Osteoblast (primary cell): ENCODE measurements at places on chromosomes 6 and 20. TPM values are rescaled to one million over a fixed set of nuclear protein-coding genes. Genes with fewer than 3 reads are reported as not detected.
A peak's percentile ranks its signal among the peaks of the same experiment; 100 is the strongest.

PRSS35 gene
- total RNA-seq = 1.1 and 1.5 TPM in 2 replicates

KHDRBS2 gene
- total RNA-seq = not detected in 2 replicates

TFEB gene
- 5.1 and 5.6 TPM in 2 replicates for total RNA-seq

CASS4 gene
- under 0.01 TPM in 2 replicates for total RNA-seq

BMP2 gene
- 1.8 TPM in 2 replicates for total RNA-seq

- no peak overlapping the region for H3K4me3 ChIP-seq
- no peak overlapping the region for H3K27ac ChIP-seq
- H3K36me3 ChIP-seq = no peaks in the 10 kb centered on the region
- no peak for DNase-seq
Observed at GRCh38 chr6:161341638-161342037, 67.8 kb upstream of the AGPAT4 start.

DNA sequence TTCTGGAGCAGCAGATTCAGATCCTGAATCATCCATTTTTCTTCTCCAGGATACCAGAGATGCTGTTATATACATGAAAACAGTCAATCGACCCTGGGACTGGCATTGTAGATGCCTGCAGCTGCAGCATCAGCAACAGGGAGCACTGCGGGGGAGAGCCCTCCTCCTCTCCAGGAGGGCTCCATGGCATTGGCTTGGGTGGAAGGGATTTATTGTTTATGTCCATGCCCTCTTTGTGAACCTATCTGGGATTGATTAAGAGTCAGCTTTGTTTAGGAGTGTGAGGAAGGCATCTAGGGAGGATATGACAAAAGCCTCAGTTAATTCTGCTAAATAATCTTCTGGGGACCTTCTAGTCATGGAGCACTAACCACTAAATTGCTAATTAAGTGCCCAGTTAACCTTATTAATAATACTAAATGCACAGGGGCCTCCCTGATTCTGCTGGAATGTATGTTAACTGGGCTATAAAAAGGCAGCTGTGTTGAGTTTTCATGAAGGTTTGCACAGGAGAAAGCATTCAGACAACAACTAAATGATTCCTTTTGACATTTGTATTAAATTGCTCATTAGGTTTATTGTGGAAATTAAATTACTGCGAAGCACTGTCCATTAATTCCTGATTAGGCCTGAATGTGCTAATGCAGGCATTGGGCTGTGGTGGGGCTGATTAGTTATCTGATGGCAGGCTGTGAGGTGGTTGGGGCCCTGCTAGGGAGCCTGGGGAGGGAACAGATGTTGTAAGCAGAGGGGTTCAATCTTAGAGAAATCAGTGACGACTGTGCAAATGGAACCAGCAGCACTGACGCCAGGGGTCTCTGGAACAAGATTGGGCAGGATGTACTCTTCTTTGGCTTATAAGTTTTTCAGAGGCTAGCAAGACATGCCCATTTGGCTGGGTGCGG, 57.6 kb downstream of the IMPG1 start:
- H3K27me3 ChIP-seq = no peaks in the 10 kb centered on the region
- no peak overlapping the region for H3K4me3 ChIP-seq
- no peak overlapping the region for H3K27ac ChIP-seq
- H3K36me3 ChIP-seq = no peaks in the 10 kb centered on the region
- no peaks in the 10 kb centered on the region for H3K4me1 ChIP-seq
- no peak for DNase-seq

GRCh38 chr20:22159276-22159675, 425.1 kb downstream of the FOXA2 start:
- no peak overlapping the region for H3K27ac ChIP-seq
- H3K4me1 ChIP-seq = no peaks in the 10 kb centered on the region
- H3K4me3 ChIP-seq = no peak overlapping the region
- DNase-seq = no peak

DNA sequence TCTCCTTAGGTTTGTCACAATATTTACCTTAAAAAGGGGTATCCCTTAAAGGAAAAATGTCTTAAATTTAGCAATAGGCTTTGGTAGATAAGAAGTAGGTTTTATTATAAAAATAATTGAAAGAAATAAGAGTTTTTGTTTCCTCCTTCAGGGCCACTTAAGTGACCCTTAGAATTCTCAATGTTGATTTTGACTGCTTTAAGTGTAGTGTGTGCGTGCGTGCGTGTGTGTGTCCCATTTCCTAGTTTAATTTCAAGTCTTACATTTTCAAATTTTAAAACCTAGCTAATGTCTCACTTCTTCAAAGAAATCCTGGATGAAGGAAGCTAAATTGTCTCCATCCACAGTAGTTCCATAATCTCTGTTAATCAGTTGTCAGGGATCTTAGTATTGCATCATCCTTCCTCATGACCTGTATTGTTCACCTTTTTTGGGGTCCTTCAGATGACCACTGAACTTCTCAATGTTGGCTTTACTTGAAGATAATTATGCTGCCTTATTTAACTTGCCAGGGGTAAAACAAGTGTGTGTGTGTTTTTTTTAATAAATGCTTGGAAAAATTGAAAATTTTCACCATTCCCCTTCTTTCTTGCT, 50.7 kb upstream of the TFB1M start:
- DNase-seq = no peak
- H3K27me3 ChIP-seq = no peaks in the 10 kb centered on the region
- H3K4me3 ChIP-seq = no peak overlapping the region
- no peak overlapping the region for H3K27ac ChIP-seq

DNA sequence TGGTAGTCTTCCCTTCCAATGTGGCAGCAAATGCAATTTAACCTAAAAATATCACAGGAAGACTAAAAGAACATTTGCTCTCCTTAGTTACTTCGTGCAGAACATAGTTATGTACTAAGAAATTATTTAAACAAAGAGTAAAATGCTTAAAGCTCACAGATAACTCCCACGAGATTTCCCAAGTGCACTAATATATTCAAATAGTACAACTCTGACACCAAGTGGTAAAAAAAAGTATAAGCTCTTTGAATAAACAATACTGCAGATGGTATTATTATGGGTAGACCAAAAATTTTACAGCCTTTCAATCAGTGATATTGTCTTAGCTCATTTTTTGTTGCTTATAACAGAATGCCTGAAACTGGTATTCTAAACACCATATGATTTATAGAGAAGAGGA, 52.8 kb upstream of the FILIP1 start:
- H3K27me3 ChIP-seq = no peaks in the 10 kb centered on the region
- no peak overlapping the region for H3K27ac ChIP-seq
- no peaks in the 10 kb centered on the region for H3K4me1 ChIP-seq
- no peak overlapping the region for H3K4me3 ChIP-seq

- no peaks in the 10 kb centered on the region for H3K36me3 ChIP-seq
- no peaks in the 10 kb centered on the region for H3K27me3 ChIP-seq
- H3K27ac ChIP-seq = no peak overlapping the region
- peaks cover 11% of the 10 kb centered on the region for H3K4me1 ChIP-seq
- DNase-seq = peak; percentile 8
Observed at GRCh38 chr20:41587523-41587922, 30.7 kb downstream of the CHD6 start.

DNA sequence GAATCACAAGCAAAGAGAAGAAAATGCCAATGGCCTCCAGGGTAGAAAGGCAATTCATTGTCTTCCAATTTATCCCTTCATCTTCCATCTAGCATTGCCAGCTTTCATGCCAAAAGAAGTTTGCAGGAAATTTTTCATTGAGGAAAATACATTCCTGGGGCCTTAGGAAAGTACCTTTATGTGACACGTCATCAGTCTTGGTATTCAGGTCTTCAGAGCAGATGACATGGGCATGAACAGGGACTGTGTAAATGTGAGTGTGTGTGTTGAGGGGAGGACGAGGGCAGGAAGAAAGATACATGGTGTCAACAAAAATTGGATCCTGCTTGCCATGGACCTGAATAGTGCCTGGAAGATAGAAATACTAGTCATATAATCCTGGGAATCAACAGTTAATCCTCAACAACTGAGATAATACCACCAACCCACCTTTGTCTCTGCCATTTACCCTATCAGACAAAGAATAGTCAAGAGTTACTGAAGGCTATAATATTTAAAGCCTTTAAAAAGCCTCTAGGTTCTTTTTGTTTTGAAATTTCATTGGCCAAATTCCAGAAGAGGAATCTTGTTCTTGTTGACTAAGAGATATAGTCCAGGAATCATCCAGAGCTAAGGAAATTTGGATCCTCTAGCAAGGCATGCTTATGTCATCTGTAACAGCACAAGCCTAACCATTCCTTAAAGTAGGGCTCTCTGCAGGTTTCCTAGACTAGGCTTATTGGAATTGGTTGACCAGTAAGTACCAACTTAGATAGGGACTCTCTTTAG, 405.8 kb upstream of the SASH1 start:
- no peak overlapping the region for H3K27ac ChIP-seq
- no peak overlapping the region for H3K4me3 ChIP-seq
- H3K4me1 ChIP-seq = no peaks in the 10 kb centered on the region
- no peak for DNase-seq
- no peaks in the 10 kb centered on the region for H3K36me3 ChIP-seq
